Cardiac muscle cell (in vitro differentiated cells and primary cell): ENCODE measurements at places on chromosomes 3 and 15. TPM values are rescaled to one million over a fixed set of nuclear protein-coding genes. Genes with fewer than 3 reads are reported as not detected.
A peak's percentile ranks its signal among the peaks of the same experiment; 100 is the strongest.

- no peaks in the 10 kb centered on the region for H3K36me3 ChIP-seq
- no peaks in the 10 kb centered on the region for H3K4me1 ChIP-seq
- H3K4me3 ChIP-seq = no peak overlapping the region
- H3K27ac ChIP-seq = no peak overlapping the region
- no peak for DNase-seq
Measured at GRCh38 chr3:161940621-161940965, 444.0 kb downstream of the OTOL1 start.

DNA sequence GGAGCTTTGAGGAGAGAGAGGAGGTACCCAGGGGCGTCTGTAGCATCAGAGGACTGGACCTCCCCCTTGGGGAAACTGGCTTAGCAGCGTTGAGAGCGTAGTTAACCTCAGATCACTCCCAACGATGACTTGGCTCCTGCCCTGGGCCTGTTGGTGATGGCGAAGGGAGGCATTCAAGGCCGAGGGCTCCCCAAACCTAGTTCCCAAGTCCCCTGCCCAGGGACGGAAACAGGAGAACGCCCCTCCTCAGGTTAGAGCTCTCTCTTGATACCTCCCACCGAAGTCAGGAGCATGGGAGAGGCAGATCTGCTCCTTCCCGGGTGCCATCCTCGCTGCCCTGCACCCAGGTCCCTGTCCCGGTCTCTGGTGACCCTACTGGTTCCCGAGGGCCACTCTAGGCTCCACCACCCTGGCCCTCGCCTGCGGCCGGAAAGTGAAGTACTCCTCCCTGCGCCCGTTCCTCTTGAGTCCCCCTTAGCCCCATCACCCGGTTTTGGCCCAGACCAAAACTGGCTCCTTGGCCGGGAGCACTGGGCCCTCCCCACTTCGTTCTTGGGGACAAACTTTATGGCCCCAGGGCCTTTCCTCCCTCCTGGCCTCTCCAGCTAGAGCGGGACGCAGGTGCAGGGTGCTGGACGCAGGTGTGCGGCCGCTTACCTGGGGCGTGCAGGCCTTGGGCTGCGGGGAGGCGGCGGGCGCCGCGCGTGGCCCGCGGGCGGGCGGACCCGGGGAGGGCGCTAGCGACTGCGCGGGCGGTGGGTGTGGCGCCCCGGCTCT is 2.6 kb upstream of the SKOR1 start:
- H3K36me3 ChIP-seq = no peaks in the 10 kb centered on the region
- H3K27me3 ChIP-seq = peaks cover 100% of the 10 kb centered on the region
- H3K4me1 ChIP-seq = no peaks in the 10 kb centered on the region
- no peak overlapping the region for H3K4me3 ChIP-seq
- no peak for DNase-seq

- H3K4me3 ChIP-seq = no peak overlapping the region
- DNase-seq = peak; percentile 75
- H3K27me3 ChIP-seq = no peaks in the 10 kb centered on the region
- H3K4me1 ChIP-seq = no peaks in the 10 kb centered on the region
Measured at GRCh38 chr3:58528629-58529028, 8.4 kb downstream of the ACOX2 start.

- no peak overlapping the region for H3K4me3 ChIP-seq
- H3K4me1 ChIP-seq = no peaks in the 10 kb centered on the region
- H3K36me3 ChIP-seq = no peaks in the 10 kb centered on the region
- no peak for DNase-seq
- H3K27me3 ChIP-seq = no peaks in the 10 kb centered on the region
- H3K27ac ChIP-seq = no peak overlapping the region
Measured at GRCh38 chr3:23055733-23056376, 147.3 kb upstream of the UBE2E2 start.

DNA sequence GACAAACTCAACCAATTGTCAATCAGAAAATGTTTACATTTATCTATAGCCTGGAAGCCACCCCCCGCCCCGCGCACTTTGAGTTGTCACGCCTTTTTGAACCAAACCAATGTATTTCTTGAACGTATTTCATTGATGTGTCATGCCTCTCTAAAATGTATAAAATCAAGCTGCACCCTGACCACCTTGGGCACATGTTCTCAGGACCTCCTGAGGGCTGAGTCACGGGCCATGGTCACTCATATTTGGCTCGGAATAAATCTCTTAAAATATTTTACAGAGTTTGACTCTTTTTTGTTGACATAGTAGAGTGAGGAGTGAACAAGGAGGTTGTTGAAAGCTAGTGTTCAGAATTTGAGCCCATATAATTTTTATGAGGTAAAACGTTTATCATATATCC is 6.5 kb downstream of the MCTP2 start:
- H3K4me3 ChIP-seq = no peak overlapping the region
- no peaks in the 10 kb centered on the region for H3K36me3 ChIP-seq
- no peak overlapping the region for H3K27ac ChIP-seq
- no peak for DNase-seq

Gene APOD
- total RNA-seq = not detected in 2 replicates

Gene MUC4
- total RNA-seq = not detected in 2 replicates

Gene TMEM43
- 21.5 and 30.8 TPM in 2 replicates for total RNA-seq

Gene IDH2
- total RNA-seq = 392 and 406 TPM in 2 replicates
